ENCODE measurements at places on chromosomes 5 and 9.

DNA sequence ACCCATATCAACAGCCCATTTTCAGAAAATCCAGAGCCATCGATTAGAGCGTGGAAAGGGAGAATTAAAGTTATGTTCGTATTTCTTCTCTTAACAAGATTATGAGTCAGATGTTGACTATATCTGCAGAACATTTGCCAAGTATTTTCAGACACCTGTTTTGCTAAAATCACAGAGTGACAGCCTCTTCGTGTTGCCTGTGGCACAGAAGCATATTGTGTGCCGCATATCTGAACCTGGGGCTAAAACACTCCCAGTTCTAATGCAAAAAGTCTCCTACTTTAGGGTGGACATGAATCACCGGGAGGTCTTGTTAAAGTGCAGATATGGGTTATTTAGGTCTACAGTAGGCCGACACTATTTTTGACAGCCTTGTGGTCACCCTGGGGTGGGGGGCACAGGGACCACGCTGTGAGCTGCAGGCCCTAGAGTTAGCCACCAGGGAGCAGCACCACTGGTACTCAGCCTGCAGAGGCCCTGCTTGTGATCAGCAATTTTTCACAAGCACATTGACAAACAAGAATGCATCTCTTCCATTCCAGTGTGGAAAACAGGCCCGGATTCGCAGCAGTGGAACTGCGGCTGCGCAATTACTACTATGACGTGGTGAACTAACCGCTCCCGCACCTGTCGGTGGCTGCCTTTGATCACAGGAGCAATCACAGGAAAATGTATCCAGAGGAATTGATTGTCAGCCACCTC lies 93.5 kb downstream of the SYK start:
- DNase-seq: no peak

GRCh38 chr9:5767968-5768932 lies 64.7 kb downstream of the ERMP1 start:
- no peak for DNase-seq

DNA sequence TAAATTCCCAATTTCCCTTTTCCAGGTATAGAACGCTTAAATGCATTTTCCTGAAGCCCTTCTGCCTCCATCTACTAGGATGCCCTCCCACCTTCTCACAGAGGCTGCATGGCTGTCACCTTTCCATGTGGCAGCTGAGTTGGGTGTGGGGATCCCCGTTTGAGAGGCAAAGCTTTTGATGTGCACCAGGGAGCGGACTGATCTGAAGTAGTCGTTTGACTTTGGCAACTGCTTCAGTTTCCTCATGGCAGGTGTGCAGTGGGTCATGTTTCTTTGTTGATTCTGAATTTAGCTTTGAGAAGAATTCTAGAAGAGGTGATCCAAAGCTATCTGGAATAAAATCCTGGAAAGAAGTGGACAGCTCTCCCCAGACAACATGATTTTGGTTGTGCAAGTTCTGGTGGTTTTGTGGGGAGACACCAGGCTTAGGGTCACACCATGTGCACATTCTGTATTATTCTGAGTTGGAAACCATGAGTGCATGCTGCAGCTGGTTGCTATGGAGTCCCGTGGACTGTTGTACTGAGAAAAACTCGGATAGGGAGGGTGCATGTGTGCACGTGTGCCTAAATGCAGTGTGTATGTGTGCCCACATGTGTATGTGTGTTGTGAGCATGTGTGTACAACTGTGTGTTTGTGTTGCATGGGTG lies 63.5 kb downstream of the GADD45G start:
- no peak for DNase-seq

DNA sequence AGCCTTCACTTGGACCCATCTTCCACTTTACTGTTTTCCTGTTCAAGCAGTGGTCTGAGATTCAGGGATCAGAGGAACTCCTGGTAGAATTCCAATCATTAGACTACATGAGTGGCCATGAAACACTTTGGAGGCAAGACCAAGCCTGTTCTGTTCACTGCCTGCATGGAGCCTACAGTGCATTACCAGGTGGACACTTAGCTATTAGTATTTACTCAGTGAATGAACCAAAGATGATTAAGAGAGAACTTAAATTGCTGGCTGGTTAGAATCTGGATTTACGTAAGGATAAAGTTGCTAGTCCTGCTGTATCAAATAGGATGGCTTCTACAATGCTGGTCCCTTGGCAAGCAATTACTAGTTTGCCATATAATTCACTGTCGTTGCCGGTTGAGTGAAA lies 245.5 kb downstream of the ARRDC3 start:
- no peak for DNase-seq

DNA sequence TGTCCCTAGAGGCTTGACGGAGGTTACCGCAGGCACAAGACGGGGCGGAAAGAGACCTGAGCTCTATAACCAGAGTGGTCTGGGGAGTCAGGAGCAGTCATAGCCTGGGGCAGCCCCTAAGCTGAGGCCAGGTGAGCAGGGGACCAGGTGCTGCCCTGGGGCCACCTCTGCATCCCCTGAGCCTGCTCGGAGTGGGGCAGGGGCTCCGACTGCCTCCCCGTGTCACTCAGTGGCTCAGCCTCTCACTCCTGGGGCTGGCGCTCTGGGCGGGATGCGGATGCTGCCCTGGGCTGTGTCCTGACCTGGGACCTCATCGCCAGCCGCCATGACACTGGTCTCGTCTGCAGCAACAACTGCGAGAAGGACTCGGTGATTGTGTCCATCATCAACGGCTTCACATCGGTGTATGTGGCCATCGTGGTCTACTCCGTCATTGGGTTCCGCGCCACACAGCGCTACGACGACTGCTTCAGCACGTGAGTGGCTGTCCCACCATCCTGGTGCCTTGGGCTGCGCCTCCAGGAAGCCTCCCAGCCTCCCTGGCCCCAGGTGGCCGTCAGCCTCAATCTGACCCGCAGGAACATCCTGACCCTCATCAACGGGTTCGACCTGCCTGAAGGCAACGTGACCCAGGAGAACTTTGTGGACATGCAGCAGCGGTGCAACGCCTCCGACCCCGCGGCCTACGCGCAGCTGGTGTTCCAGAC lies 8.8 kb upstream of the SLC6A18 start:
- DNase-seq: no peak

GRCh38 chr9:98191671-98192502 lies 550 bp downstream of the CORO2A start:
- DNase-seq: no peak

DNA sequence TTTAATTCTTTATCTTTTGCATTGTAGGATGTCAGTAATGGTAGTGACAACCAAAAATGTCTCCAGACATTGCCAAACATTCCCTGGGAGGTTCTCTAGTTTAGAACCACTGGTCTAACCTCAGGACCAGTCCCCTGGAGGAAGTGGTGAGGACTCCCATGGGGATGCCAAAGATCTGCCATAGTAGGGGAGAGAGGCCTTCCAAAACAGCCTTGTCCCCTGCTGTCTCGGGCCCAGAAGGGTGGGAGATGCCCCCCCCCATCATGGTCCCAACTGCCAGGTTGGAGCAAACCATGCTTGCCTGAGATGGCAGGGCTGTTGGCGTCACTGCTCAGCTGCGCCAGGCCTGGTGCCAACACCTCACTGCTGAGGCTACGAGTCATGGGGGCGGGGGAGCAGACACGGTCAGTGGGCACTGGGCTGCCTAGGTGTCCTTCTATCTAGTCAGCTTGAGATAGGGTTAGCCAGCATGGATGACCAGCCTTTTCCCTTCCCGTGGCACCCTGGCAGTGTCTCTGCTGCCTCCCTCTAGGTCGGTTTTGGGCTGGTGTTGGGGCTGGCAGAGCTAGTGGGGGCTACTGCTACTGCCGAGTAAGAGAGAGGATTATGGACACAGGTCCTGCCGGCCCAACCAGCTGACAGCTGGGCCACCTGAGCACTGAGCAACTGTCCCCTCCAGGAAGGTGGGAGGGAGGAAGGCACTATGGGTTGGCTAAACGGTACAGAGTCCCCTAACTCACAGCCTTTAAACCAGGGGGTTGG lies 8.3 kb upstream of the CXXC5 start:
- no peak for DNase-seq
